Activated T-helper 17 cell treated with anti-CD3 and anti-CD28 coated beads, Interleukin-2, amount 50 U/mL, for 72 hours (primary cell): ENCODE measurements at places on chromosomes 16 and 17. TPM values are rescaled to one million over a fixed set of nuclear protein-coding genes. Genes with fewer than 3 reads are reported as not detected.
A peak's percentile ranks its signal among the peaks of the same experiment; 100 is the strongest.

The TP53TG3C gene
- not detected for total RNA-seq

DNA sequence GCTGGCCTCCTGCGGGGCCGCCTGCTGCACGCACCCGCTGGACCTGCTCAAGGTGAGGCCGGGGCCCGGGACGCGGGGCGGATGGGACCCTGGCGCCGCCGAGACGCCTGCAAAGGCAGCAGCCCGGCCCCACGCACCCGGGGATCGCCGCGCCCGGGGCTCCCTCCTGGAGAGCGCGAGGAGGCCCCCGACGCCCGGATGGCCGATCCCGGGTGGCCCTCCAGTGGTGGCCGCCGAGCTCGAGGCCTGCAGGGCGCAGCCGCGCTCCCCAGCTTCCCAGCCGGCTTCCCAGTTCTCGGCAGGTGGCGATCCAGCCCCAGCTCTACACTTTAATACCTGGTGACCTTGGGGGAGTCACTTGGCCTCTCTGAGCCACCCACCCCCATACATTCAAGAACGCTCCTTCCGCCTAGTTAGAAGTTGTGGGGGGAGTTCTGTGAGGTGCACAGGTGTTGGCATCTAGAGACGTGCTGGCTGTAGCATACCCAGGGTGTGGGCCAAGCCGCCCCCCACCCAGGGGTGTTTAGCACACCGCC lies 452 bp downstream of the SLC25A10 start:
- peak; percentile 26 for ATAC-seq

DNA sequence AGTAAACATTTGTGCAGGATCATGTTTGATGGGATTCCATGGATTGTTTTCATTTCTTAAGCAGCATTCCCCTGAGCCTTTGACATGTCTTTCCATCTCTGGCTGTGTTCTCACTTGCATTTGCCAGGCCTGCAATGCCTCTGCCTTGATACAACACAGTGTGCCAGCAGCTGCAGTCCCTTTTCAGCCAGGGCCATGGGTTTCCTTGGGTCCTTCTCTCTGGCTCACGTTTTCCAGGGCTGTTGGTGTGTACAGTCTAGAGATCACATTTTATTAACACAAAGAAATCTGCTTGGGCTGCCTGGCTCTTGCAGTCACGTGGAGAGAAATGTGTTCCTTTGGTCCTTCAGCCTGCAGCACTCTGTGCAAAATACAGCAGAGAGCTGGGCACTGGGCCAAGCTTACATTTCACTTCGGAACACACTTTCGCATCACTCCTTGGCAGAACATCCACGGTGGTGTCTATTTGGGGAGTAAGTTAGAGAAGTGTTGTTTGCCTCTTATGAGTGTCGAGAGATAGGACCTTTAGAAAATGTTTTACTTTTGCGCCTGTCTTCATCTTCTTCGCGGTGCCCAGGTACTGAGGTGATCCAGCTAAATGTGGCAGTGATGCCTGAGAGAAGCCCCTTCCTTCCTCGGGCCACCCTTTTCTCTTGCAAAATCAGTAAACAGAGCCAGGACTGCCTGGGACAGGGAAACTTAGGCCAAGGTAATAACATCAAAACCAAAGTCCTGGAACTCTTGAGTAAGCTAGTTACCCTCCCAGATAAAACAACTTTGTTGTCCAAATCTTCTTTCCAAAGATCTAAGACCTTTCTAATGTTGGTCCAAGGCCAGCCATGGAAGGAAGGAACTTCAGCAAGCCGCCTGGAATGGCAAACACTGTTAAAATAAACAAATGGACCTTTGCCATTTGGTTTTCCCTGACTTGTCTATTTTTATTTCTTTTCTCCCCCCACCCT lies 20.9 kb downstream of the HLF start:
- no peak for ATAC-seq

DNA sequence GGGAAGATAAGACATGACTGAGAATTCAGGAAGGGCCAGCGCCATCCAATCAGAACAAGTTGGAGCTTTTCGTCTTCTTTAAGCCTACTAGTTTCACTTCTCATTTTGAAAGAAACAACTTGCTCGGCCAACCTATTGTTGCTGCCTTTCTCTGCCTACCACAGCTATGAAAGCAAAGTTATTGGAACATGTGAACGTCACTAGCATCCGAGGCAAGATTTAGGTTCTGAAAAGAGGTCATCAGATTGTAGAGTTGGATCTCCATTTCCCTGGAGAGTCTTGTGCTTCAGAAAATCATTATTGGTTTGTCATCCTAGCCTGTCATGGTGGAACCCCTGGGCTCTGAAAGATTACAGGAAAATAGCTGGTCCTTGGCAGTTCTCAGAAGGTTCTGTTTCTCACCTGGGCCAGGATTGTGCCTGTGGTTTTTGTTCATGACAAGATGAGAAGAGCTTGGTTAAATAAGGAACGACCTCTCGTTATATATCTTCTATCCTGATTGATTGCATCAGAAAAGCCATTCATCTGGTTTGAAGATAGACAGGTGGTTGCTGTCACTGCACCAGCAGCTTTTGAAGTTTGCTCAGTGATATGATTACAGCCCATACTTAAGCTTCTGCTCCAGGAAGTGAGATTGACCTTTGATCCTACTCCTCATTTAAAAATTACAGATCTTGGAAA lies 25.3 kb downstream of the CDH13 start:
- ATAC-seq, result peak; percentile 10

- ATAC-seq, result no peak
These were observed at the start of gene CBLN1 for GRCh38 chr16:49281480-49281842. CBLN1 (minus strand) TSS chr16:49281838; CDS start chr16:49281465, 373 bp downstream.

DNA sequence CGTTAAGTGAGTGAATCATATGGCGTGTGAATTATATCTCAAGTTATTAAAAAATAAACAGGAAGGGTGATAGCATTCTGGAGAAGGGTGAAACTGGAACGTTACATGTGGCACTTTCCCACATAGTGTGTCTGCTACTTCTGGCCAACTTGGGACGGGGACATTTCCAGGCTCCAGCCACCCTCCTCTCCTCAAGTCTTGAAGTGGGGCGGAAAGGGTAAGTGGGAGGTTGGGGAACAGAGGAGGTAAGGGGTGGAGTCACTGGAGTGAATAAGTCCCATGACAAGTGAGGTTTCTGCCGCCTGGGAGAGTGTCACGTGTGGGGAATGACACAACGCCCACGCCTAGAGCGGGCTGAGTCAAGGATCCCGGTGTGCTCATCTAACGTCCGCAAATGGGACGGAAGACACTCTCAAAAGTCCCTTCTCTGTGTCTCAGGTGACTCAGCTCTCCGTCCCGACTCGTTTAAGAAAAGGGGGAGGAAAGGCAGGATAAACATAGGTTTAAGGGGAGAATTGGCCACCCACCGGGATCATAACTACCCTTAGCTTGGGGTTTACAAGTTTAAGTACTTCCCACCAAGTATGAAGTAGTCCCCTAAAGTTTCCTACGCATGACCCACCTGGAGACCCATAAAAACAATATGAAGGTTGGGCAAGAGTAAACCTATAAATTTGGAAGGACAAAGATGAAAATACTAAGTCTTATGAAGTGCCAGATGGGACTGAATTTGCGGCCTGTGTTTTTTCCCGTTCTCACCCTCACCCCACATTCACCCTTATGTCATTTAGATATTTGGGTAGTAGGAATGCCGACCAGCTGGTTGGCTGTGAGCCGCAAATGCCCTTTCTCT lies 1.2 kb upstream of the SPAG9 start:
- ATAC-seq, result peak; percentile 75

The KRTAP4-6 gene
- not detected for total RNA-seq

The KCNJ2 gene
- not detected for total RNA-seq

DNA sequence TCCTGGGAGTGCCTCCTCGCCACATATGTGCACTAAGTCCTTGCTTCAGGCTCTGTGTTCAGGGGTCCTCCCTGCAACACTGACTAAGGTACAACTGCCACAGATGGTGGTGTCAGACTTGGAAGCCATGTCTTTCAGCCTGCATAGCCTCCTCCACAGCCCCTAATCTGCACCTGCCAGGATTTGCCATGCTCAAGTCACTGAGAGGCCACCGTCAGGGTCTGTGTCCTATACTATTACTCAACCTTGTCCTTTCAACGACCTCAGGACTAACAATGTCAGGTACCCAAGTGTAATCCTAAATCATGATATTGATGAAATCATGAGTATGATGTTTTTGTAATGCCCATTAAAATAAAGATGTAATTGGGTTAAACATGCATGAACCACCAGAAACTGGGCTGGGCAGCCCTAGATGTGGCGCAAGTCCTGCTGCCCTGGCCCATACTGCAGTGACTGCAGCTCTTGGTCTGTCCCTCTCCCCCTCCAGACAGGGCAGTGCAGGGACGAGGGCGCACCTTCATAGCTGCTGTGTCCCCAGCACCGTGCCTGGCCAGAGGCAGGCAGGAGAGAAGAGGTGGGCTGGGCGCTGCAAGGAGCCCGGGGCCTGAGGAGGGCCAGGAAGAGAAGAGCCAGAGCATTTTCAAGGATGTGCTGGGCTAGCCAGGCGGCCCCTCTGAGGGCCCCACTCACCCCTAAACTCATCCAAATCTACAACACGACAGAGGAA lies 198.0 kb downstream of the ZNF423 start:
- no peak for ATAC-seq

DNA sequence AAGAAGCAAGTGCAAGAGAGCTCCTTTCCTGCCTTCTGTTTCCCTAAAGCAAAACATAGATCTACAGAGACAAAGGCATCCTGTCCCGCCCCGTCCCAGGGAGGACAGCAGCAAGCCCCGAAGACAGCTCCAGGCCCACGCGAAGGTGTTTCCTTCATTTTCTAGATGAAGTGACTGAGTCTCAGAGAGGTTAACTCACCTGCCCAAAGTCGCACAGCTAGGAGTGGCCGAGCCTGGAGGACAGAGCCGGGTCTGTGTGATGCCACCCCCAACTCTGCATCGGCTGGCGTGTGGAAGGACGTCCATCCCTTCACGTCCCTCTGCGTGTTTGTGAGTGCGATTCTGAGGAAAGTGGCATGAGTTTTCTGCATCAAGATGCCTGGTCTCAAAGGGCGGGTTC lies 187.2 kb upstream of the CHMP6 start:
- no peak for ATAC-seq

GRCh38 chr16:66223176-66223780 lies 143.2 kb upstream of the CDH5 start:
- ATAC-seq, result no peak

GRCh38 chr16:74070237-74070636 lies 226.4 kb upstream of the PSMD7 start:
- no peak for ATAC-seq

The FBXL16 gene
- 23.6 TPM for total RNA-seq

The GJD3 gene
- total RNA-seq, result not detected

- ATAC-seq, result peak; percentile 87
These were observed 25.0 kb downstream of the USP10 start for GRCh38 chr16:84724606-84725309.

GRCh38 chr17:44779211-44780025 lies 20.6 kb downstream of the ADAM11 start:
- peak; percentile 39 for ATAC-seq

DNA sequence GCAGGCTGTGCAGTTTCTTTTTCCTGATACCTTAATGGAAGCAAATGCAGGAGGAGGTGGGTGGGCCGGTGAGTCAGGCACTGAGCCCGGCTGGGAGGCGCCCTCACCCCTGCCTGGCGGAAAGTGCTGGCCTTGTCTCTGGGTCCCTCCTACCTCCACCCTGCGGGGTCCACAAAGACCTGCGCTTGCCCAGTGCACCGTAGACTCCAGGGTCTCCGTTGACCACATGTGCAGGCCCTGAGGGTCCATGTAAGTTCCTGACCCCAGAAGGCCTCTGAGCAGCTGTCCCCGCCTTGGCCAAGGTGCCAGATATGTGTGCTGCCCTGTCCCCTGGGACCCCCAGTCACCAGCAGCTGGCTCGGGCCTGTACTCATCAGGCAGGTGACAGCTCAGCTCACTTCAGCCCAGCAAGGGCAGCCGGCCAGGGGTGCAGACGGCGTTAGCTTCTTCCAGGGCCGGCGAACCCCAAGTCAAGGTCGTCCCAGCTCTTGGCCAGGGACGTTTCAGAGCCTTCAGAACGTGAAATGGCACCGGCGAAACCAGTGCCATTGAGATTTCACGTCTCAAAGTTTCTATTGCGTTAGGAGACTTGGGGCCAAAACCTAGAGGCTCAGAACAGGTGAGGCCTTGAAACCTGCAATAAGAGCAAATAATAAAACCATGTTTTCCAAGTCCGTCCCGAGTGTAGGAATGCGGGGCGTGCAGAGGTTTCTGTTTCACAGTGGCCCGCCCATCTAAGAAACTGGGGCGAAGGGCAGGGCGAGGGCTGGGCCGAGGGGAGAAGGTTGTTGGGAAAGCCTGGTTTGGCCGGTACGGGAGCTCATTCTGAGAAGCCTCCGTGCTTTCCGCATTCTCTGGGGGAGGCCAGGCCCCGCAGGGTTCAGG lies 12.1 kb downstream of the METRNL start:
- no peak for ATAC-seq

DNA sequence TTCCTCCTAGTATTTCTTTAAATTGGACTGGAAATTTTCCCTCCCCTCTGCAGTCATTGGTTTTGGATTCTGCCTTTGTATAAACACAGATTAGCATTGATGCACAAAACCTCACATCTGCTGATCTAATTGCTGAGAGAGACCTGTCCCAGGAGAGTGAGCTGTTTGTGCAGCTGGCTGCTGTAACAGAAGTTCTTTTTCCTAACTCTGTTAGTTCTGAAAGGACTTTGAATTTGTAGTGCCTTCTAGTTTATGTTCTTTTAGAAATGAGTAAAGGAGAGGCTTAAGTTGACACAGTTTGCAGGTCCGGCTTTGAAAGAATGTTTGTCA lies 45.2 kb upstream of the KPNB1 start:
- no peak for ATAC-seq

- ATAC-seq, result no peak
These were observed 47.1 kb downstream of the TMEM114 start for GRCh38 chr16:8543258-8543657.

The TBC1D3G gene
- total RNA-seq, result not detected
